ENCODE measurements at places on chromosomes 2 and 18. TPM values are rescaled to one million over a fixed set of nuclear protein-coding genes. Genes with fewer than 3 reads are reported as not detected.

DNA sequence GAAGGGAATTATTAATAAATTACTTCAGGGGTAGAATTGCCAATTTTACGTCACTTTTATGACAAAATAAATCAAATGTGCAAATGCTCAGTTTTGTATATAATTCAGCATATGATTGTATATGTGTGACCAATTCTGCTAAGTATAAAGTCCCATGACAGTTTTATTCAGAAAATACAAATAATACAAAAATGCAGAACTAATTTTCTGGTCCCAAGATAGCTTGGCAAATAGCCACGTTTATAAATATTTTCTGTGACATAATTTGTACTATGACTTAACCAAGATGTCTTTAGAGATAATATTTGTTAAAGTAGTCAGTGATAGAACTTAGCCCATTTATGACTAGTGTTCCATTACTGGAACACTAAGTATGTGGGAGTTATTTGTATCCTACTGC is 24.2 kb upstream of the CAB39 start:
- H3K4me1 ChIP-seq, result no peaks in the 10 kb centered on the region
- H3K4me3 ChIP-seq, result no peak overlapping the region
- H3K27me3 ChIP-seq, result no peaks in the 10 kb centered on the region

GRCh38 chr2:82511894-82512293 is 1947.2 kb downstream of the SUCLG1 start:
- no peaks in the 10 kb centered on the region for H3K36me3 ChIP-seq
- no peaks in the 10 kb centered on the region for H3K27me3 ChIP-seq
- DNase-seq, result no peak

DNA sequence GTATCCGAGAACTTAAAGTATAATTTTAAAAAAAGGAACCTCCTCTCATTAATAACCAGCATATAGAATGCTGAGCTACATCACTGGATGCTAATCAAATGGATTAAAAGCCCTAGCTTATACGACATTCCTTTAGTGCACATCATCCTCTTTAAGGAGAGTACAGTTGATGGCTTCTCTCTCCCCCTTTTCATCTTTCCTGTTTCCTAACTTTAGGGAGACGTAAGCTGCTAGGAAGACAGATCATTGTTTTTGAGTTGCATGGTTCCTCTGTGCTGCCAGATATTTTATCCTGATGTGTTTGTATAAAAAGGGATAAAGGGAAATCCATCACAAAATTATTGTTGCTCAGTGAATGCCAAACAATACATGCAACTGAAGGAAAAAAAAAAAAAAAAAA is 94.2 kb downstream of the SLC8A1 start:
- H3K27ac ChIP-seq, result no peak overlapping the region
- DNase-seq, result no peak
- no peaks in the 10 kb centered on the region for H3K27me3 ChIP-seq
- no peak overlapping the region for H3K4me3 ChIP-seq

GPAT2 gene
- 0.63 TPM for total RNA-seq

SERPINB10 gene
- not detected for total RNA-seq
